ENCODE measurements at places on chromosomes 13 and 19.

GRCh38 chr13:77398825-77399620 is 72.1 kb upstream of the MYCBP2 start:
- no peaks in the 10 kb centered on the region for H3K27me3 ChIP-seq
- peak overlapping the region; percentile 58 for H3K4me3 ChIP-seq
- DNase-seq: no peak
- peaks cover 30% of the 10 kb centered on the region for H3K4me1 ChIP-seq

GRCh38 chr19:14871619-14872230 is 14.2 kb downstream of the OR7A17 start:
- H3K4me1 ChIP-seq: no peaks in the 10 kb centered on the region
- peaks cover 2% of the 10 kb centered on the region for H3K27me3 ChIP-seq
- H3K27ac ChIP-seq: no peak overlapping the region
- no peaks in the 10 kb centered on the region for H3K36me3 ChIP-seq
- no peak overlapping the region for H3K4me3 ChIP-seq

GRCh38 chr19:28403690-28404089 is 809.3 kb downstream of the UQCRFS1 start:
- H3K27ac ChIP-seq: no peak overlapping the region
- DNase-seq: no peak
- no peaks in the 10 kb centered on the region for H3K36me3 ChIP-seq
- H3K4me3 ChIP-seq: no peak overlapping the region
- H3K4me1 ChIP-seq: peaks cover 28% of the 10 kb centered on the region

GRCh38 chr13:105340061-105340606 is 1195.3 kb downstream of the EFNB2 start:
- no peak overlapping the region for H3K27ac ChIP-seq
- H3K4me1 ChIP-seq: peaks cover 4% of the 10 kb centered on the region
- no peak for DNase-seq
- no peaks in the 10 kb centered on the region for H3K36me3 ChIP-seq
- no peak overlapping the region for H3K4me3 ChIP-seq

All from glutamatergic neuron (in vitro differentiated cells).